ENCODE measurements at places on chromosomes 16 and 17. TPM values are rescaled to one million over a fixed set of nuclear protein-coding genes. Genes with fewer than 3 reads are reported as not detected.
A peak's percentile ranks its signal among the peaks of the same experiment; 100 is the strongest.

DNA sequence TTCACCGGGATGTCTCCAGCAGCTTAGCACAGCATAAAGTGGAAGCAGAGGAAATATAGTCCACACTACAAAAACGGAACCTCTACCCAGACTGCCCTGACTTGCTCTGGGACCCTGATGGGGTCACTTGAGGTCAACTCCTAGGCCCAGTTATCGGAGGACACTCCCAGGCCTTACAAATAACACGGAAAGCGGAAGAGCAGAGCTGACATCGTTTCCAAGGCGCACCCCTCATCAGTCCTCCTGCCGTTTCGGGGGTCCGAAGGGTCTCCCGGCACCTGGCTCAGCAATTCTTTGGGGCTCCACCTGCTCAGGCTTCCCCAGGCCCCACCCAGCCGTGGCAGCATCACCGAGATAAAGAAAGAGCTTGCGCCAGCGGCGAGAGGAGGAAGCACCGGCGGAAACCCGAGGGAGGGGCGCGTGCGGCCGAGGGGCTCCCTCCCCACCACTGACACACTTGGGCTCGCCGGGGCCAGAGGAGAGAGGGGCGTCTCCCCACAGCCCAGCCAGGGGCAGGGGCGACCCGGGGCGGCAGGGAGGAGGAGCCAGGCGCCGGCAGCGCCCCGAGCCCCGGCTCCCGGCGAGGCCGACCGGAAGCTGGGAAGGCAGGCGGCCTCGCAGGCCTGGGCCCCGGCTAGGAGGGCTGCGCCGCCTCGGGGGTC, 727 bp downstream of the CORO7 start:
- DNase-seq: no peak

GRCh38 chr16:11032922-11033291, 88.5 kb downstream of the CLEC16A start:
- DNase-seq: no peak

- no peak for DNase-seq
Measured at GRCh38 chr17:67983383-67983688, 12.9 kb downstream of the C17orf58 start.

DNA sequence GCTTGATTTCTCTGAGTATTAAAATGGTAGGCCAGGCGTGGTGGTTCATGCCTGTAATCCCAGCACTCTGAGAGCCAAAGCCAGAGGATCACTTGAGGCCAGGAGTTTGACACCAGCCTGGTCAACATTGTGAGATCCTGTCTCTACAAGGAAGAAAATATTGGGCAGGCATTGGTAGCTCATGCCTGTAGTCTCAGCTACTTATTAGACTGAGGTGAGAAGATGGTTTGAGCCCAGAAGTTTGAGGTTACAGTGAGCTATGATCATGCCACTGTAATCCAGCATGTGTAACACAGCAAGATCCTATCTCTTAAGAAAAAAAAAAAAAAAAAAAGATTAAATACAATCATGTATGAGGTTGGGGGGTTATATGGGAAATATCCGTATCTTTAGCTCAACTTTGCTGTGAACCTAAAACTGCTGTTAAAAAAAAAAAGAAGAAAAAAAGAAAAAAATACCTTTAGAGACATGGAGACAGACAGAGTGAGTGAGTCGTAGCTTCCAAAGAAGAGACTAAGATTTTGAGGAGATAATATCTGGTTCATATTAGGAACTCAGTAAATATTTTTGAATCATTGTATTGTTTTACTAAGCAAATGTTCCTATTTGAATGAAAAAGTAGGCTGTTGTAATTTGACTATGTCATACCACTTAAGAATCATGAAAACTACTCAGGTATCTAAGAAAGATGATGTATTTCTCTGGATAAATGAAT, 325.7 kb upstream of the TBX2 start:
- no peak for DNase-seq

GRCh38 chr17:2214929-2215615, 88.5 kb downstream of the SMG6 start:
- DNase-seq: no peak

DNA sequence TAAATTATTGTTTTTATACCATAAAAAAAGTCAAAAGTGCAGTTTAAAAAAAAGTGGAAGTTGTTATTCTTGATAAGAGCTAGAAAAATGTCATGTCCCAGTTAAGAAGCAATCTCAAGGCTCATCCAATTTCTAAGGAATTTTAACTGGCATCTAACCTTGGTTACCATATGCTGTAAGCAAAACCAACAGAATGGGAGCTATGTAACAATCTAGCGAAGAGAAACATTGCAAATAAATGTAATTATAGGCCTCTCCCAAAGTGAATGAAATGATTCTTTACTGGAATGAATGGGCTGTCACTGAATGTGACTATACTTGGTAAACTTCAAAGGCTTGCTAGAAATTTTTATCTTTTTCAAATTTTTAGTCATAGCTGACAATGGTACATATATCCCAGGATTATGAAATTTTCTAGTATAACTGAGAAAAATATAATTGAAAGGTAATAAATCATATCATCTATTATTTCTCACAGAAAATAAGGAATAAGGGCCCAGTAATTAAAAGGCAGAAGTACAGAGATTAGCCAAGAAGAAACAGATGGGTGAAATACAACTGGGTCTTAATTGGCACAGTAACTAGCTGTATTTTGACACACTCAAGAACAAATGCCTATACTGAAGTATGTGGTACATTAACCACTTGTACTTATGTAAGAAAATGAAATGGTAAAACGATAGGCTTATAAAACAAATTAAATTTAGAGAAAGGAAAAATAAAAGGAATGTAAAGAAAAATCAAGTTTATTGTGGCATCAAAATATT, 61.5 kb downstream of the NETO2 start:
- DNase-seq: no peak

DNA sequence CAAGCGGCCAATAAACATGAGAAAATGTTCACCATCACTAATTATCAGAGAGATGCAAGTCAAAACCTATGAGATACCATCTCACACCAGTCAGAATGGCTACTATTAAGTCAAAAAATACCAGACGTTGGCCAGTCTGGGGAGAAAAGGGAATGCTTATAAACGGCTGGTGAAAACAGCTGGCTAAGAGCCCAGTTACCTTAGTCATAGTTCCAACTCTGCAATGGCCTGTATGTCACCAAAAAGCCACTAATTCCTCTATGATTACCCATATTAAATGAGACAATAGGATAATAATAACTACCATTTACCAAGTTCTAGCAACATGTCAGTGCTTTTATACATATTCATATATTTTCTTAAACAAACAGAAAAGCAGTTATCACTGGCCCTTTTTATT, 42.9 kb upstream of the CDRT4 start:
- no peak for DNase-seq

GRCh38 chr17:66474806-66475497, 172.5 kb downstream of the PRKCA start:
- DNase-seq: no peak

DNA sequence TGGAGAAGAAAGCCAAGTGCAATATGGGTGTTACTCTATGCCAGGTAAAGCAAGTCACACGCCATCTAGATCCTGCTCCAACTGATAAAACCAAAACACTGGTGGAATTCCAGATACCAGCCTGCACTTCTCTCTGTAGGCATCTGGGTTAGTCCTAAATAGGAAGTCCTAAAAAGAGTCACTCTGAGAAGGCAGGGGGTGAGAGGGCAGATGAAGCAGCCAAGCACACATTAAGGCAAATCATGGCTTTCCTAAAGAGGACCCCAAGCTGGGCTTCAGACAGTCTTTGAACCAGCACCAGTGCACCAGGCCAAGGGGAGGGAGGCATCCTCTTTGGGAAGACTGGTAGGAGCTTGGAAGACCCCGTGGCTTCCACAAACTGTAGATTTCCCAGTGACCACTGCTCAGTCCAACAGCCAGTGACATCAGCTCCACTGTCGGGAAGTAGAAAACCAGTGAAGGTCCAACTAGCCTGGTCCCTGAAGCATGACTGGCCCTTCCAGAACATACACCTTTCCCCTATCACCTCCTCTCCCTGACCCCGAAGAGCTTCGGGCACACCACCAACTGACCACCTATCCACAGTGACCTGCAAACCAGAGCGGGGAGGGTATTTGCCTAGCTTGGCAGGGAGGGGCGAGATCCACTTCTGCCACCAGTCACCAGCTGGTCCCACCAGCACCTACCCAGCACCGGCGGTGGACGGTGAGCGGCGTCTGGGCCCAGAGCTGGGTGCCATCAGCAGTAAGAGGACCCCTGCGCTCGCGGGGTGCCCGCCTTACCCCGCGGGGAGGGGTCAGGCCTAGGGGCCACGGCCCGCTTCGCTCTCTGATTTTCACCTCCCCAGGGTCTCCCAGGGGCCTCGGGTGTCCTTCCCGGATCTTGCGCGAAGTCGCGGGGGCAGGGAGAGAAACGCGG, 1.0 kb downstream of the LITAF start:
- no peak for DNase-seq

DNA sequence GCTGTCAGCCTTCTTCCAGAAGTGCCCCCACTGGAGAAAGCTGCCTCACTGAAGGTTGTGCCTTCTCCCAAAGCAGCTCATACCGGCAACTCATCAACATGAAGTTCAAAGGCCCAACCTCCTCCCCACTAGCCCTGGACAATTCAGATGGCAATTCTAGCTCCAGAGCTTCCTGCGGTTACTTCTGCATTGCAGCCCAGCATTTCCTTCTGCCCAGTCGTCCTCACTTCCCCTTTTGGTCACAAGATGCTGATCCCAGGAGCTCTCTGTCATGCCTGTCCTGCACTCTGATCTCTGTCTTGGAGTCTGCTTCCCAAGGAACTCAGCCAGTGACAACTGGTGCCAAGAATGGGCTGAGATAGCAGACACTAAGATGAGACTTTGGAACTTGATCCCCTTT, 178.2 kb upstream of the SOX9 start:
- DNase-seq: no peak

GRCh38 chr16:86809458-86809955, 231.2 kb downstream of the FOXL1 start:
- DNase-seq: no peak

DNA sequence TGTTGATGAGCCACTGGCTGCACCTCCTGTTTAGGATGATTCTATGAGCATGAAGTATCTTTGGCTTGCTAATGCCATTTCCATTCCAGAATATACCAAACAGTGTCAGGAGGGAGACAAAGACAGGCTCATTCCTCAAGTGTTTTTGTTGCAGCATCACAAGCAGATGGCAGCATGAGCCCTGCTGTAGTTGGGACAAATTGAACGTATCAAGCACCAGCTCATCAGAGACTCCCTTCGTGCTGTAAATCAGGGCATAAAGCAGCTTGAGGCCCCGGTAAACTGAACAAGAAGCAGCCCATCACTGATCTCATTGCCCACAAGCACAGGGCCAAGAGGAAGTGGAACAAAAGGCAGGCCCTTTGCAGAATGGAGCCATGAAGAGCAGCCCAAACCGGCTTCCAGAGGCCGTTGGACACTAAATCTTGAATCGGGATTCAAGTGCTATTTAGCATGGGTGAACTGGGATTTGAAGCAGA, 45.9 kb upstream of the HS3ST3A1 start:
- no peak for DNase-seq

DNA sequence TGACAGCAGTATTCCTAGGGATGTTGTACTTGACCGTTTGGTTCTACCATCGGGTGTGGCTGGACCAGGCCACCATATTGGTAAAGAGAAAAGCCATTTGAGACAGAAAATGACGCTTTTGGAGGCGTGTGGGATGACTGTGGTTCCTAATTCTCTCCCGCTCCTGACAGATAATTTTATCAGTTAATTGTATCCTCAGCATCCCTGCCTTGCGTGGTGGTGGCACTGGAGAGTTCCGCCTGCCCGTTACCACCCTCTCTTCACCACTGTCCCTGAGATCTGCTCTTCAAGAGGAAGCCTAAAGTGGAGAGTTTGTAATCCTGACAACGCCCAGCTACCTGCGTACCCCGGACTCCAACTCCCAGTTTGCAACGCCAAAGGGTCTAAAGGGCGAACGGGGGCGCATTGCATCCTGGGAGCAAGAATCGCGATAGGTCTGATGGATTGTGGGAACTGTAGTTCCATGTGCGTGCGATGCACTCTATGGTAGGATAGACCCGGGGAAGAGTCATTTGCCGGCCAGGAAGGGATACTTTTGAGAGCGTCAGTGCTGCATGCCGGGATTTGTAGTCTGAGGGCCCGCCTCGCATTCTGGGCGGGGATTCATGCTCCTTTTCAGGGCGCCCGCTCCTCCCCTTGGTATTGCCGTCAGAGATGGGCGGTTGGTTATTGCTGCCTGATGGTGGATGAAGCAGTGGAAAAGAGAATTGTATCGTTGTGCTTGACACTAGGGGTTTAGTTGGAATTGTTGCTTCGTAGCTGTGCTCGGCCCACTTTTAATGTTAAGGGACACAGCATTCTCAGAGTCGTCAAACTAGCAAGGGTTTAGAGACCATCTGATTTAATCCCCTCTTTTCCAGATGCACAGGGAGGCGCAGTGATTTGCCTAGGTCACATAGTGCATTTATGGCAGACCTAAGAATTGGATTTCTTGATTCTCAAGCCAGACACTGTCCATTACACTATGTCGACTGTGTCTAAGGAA, 965 bp upstream of the PHF12 start:
- DNase-seq: peak; percentile 97

DNA sequence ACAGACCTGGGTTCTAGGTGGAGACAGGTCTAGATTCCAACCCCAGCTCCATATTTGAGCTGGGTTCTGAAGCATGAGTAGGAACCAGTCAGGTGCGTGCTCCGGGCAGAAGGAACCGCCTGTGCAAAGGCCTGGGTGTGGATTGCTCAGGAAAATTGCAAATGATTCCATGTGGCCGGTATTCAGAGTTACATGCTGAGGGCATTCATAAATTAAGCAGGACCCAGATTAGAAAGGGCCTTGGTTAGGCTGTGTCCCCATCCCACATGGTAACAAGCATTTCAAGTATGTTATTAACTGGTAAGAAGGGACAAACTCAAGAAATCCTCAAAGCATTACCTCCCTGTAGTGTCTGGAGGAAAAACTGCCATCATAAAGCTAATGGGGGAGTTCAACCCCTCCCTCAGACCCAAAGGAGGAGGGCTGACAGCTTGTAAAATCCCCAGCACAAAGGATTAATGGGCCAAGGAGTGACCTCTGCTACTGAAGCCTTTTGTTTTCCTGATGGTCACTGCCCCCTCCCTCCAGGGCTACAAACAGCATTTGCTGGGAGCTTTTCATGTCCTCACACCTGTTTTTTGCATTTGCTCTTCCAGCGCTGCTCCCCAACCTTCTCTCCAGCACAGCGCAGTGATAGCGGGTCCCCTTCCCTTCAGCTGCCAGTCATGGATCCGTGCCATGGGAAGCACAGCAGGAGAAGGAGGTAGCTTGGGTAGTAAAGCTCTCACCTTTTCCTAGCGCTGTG, 218.0 kb downstream of the C16orf95 start:
- DNase-seq: no peak

GRCh38 chr17:59753522-59754467, 46.3 kb downstream of the VMP1 start:
- no peak for DNase-seq

CDC6 gene
- total RNA-seq: 2.4 TPM

DUXB gene
- not detected for total RNA-seq

TBC1D3H gene
- not detected for total RNA-seq

EFCAB5 gene
- total RNA-seq: not detected

CBX8 gene
- total RNA-seq: 7.5 TPM
